Vein endothelial cell (primary cell): ENCODE measurements at places on chromosomes 3 and 15. TPM values are rescaled to one million over a fixed set of nuclear protein-coding genes. Genes with fewer than 3 reads are reported as not detected.

The GLDN gene
- not detected in 2 replicates for total RNA-seq

The GCNT3 gene
- not detected in 2 replicates for total RNA-seq

The GRAMD2A gene
- 0.33 TPM in 1 of 2 replicates, not detected in the other for total RNA-seq

The CLDN18 gene
- not detected in 2 replicates for total RNA-seq

The SLCO3A1 gene
- 0.65 and 1.4 TPM in 2 replicates for total RNA-seq

The ROPN1 gene
- total RNA-seq = not detected in 2 replicates

The PAQR5 gene
- total RNA-seq = 0.67 TPM in 1 of 2 replicates, not detected in the other

The MOBP gene
- total RNA-seq = 0.19 and 0.65 TPM in 2 replicates

The TMED3 gene
- total RNA-seq = 121 and 161 TPM in 2 replicates

The GPR171 gene
- not detected in 2 replicates for total RNA-seq

The BFSP2 gene
- not detected in 2 replicates for total RNA-seq

The PDZRN3 gene
- total RNA-seq = 0.33 TPM in 1 of 2 replicates, not detected in the other

The FAM81A gene
- total RNA-seq = 0.19 TPM in 1 of 2 replicates, not detected in the other

The CPLX3 gene
- not detected in 2 replicates for total RNA-seq

The GOLGA6L9 gene
- 1.2 and 1.3 TPM in 2 replicates for total RNA-seq

The ROPN1B gene
- total RNA-seq = not detected in 2 replicates

The TRIM42 gene
- not detected in 2 replicates for total RNA-seq

The RARRES1 gene
- 0.96 and 1.3 TPM in 2 replicates for total RNA-seq

The ZMYND10 gene
- 0.19 TPM in 1 of 2 replicates, not detected in the other for total RNA-seq

The KNG1 gene
- total RNA-seq = not detected in 2 replicates

The ZNF620 gene
- total RNA-seq = 3.6 and 5.7 TPM in 2 replicates

The SNURF gene
- 9.6 and 16.3 TPM in 2 replicates for total RNA-seq

The LAMB2 gene
- total RNA-seq = 255 and 353 TPM in 2 replicates

The SEMA4B gene
- total RNA-seq = 7.5 and 8.8 TPM in 2 replicates

The FANCD2OS gene
- total RNA-seq = not detected in 2 replicates

The ANXA2 gene
- 3,847 and 4,270 TPM in 2 replicates for total RNA-seq

The PLS1 gene
- total RNA-seq = 0.38 and 1.3 TPM in 2 replicates

The PSTPIP1 gene
- total RNA-seq = not detected in 2 replicates

The PARP3 gene
- total RNA-seq = 12.4 and 13.6 TPM in 2 replicates

The DAZL gene
- not detected in 2 replicates for total RNA-seq

The TMC3 gene
- not detected in 2 replicates for total RNA-seq

The NLGN1 gene
- 11.4 and 23.0 TPM in 2 replicates for total RNA-seq

The GRK7 gene
- total RNA-seq = not detected in 2 replicates

The MESD gene
- 17.0 and 18.5 TPM in 2 replicates for total RNA-seq

The SMCO1 gene
- not detected in 2 replicates for total RNA-seq

The EOMES gene
- 0.10 TPM in 1 of 2 replicates, not detected in the other for total RNA-seq

The TMEM212 gene
- total RNA-seq = not detected in 2 replicates

The LMAN1L gene
- total RNA-seq = not detected in 2 replicates

The ISG20 gene
- total RNA-seq = 4.5 and 4.9 TPM in 2 replicates

The LIPC gene
- total RNA-seq = 0.33 TPM in 1 of 2 replicates, not detected in the other

The GADL1 gene
- 0.48 and 0.65 TPM in 2 replicates for total RNA-seq

The LYZL4 gene
- not detected in 2 replicates for total RNA-seq

The EIF3J gene
- total RNA-seq = 37.2 and 51.3 TPM in 2 replicates

The GOLGA8F gene
- total RNA-seq = not detected in 2 replicates

The QTRT2 gene
- total RNA-seq = 31.0 and 36.8 TPM in 2 replicates

The UMPS gene
- 24.1 and 29.1 TPM in 2 replicates for total RNA-seq

The SEC62 gene
- 27.1 and 35.0 TPM in 2 replicates for total RNA-seq

The DLL4 gene
- 80.4 and 101 TPM in 2 replicates for total RNA-seq

The SCN11A gene
- total RNA-seq = under 0.01 and 0.10 TPM in 2 replicates
